ENCODE measurements at places on chromosomes 5 and 9. TPM values are rescaled to one million over a fixed set of nuclear protein-coding genes. Genes with fewer than 3 reads are reported as not detected.
A peak's percentile ranks its signal among the peaks of the same experiment; 100 is the strongest.

IL17B gene
- not detected for total RNA-seq

DNA sequence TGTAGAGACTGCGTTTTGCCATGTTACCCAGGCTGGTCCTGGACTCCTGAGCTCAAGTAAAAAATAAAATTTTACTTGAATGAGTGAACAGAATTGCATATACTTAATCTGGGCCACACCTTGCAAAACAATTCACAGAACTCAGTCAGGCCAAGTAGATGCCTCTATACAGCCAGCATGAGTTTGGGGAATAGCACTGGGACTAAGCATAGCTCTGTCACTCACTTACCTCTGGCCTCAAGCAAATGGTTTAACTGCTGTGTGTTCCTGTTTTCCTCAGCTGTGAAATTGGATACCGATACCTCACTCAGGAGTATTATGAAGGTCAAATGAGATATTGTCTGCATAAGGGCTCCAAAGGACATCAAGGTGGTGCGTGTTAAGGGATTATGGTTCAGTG lies 10.9 kb upstream of the FRMPD1 start:
- no peak for DNase-seq

GRCh38 chr5:68648944-68649857 lies 433.6 kb downstream of the PIK3R1 start:
- no peak for DNase-seq

- no peak for DNase-seq
These were observed 66.9 kb downstream of the SEMA4D start for GRCh38 chr9:89430995-89431394.

ABITRAM gene
- total RNA-seq = 11.2 TPM

DNA sequence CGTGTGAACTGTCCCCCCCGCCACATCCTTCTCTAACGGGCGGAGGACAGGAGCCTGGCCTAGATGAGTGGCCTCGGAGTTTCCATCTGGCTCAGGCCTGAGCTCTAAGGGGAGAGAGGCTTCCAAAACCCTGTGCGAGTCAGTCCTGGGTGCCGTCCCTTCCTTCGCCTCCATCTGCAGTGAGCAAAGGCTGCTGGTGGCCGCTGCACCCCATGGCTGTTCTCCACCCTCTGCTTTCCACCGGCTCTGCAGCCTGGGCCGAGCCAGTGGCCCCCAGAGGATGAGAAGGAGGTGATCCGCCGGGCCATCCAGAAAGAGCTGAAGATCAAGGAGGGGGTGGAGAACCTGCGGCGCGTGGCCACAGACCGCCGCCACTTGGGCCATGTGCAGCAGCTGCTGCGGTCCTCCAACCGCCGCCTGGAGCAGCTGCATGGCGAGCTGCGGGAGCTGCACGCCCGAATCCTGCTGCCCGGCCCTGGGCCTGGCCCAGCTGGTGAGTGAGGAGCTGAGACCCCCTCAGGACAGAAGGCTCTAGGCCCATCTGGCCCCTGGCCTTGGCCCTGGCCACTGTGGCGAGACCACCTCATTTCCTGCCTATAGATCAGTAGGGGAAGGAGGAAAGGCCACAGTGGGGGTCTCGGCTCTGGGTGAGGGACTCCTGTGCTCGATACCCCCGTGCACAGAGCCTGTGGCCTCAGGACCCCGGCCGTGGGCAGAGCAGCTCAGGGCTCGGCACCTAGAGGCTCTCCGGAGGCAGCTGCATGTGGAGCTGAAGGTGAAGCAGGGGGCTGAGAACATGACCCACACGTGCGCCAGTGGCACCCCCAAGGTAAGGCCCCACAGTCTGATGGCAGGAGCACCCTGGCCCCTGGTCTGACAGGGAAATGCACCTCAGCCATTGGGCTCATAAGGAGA lies 3.0 kb downstream of the PKN3 start:
- no peak for DNase-seq

PCDHA1 gene
- total RNA-seq = not detected

DNA sequence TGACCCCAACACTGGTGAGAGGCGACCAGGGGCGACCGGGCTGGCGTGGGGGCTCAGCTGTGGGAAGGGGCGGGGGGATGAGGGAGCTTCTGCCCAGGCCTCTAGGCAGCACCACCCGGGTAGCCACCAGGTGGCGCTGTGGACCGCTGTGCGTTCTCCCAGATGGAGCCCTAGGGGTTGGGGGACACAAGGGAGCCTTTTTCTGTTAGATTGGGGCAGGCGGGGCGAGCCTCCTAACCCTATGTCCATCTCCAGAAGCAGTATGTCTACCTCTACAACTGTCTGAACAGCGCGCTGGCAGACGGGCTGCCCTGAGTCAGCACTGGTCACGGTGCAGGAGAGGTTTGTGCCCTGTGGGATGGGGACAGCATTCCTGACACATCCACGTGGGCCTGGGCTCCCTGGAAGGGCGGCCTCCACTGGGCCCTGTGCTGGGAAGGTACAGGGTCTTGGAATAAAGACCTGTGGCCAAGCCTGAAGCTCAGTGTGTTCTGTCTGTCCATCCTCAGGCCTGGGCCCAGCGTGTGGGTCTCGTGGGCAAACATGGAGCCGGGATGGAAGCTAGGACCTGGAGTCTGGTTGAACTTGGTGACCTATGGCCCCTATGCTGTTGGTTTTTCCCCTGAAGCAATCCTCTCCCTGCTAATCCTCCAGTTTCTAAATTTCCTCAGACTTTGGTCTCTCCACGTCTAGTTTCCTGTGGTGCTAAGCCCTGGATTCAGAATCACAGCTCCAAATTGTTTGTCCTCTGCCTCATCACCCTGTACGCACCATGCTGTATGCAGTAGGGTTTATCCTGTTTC lies 23.1 kb upstream of the SPTLC1 start:
- peak; percentile 24 for DNase-seq

GRCh38 chr9:136368190-136368589 lies 4.6 kb upstream of the DNLZ start:
- DNase-seq = no peak

PPP1R26 gene
- 0.19 TPM for total RNA-seq

NUTM2F gene
- total RNA-seq = not detected

ACTBL2 gene
- not detected for total RNA-seq

BTNL8 gene
- total RNA-seq = not detected

- no peak for DNase-seq
These were observed 4.5 kb downstream of the RNF208 start for GRCh38 chr9:137217276-137218211.

DNA sequence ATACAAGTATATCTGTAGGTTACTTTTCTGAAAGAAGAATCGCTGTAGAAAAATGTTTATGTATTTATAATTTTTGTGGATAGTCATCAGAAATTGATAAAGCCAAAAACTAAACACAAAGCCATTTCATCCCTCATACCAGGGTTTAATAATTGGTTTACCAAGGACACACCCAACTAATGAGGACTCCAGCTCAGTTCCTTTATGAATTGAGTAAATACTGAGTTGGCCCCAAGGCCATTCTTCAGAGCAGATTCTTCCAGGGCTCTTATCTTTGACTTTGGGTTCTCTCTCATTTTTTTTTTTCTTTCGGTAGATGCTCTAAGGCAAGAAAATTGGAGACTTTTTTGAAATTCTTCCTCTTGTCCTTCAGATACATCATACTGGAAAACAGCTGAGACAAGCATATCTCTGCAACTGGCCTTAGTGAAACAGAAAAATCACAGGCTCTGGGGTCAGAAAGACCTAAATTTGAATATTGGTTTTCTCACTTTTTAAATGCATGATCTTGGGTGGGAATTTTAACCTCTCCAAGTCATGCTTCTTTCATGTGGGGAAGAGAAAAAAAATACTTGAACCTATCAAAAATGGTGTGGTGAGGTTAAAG lies 401.8 kb downstream of the ARHGEF28 start:
- DNase-seq = no peak

DNA sequence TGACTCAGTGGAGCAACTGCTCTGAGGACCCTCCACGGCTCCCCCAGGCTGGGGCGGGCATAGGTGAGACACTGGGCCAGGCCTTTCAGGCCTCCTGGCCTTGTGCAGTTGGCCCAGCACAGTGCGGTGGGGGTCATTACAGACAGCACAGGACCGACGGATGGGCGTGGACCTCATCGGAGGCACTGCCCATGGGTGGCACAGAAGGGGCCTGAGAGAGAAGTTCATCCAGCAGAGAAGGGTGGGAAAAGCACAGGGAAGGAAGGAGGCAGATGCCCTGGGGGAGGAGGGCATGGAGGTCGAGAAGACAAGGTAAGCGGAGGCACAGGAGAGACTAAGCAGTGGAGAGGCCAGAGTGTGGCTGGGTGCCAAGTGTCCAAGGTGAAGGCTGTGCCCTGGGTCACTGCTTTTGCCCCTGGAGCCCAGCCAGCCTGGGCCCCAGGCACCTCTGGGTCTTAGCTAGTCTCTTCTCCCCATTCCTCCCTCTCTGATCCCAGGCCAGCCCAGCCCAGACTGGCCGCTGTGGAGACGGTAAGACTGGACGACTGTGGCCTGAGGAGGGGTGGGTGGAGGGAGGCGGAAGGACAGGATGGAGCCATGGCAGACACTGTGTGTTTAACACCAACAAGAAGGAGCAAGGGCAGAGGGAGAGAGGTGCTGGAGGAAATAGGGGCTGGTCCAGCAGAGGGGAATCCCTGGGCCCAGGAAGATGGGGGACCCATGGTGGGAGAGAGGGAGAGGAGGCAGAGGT lies 5.7 kb downstream of the IL3 start:
- DNase-seq = no peak
